Sigmoid colon (tissue), 7 donors: ENCODE measurements at places on chromosomes 2 and 18.
A peak's percentile ranks its signal among the peaks of the same experiment; 100 is the strongest.

- no peak for DNase-seq
These were observed 477 bp upstream of the WDCP start for GRCh38 chr2:24047703-24048033.

- no peak for DNase-seq
These were observed 332.3 kb upstream of the HS6ST1 start for GRCh38 chr2:128651000-128651399.

GRCh38 chr18:32974421-32975162 is 201.8 kb upstream of the KLHL14 start:
- no peak for DNase-seq

- DNase-seq: peak; percentile 83
These were observed 64.7 kb downstream of the DGKD start for GRCh38 chr2:233418761-233419546.

- no peak for DNase-seq
These were observed 22.8 kb upstream of the LCLAT1 start for GRCh38 chr2:30424231-30424630.

DNA sequence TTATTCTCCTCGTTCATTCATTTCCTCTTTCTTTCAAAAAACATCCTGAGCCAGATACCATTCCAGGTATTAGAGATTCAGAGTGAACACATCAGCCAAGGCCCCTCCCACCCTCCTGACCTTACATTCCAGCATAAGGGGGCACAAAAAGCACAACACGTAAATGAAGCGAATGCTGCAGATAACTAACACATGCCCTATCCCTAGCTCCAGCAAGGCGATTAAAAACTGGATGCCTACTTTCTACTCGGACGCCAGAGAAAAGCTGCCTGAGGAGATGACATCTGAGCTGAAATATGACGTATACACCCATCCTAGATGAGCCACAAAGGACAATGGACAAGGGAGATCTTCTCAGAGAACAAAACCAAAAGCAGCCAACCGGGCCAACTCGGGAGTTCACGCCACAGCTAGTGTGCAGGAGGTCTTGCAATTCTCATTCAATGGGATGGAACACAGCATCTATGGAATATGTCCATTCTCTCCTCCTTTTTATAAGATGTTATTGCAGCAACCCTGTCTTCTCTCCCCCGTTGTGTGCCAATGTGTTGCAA is 33.5 kb downstream of the FEZ2 start:
- no peak for DNase-seq

- DNase-seq: no peak
These were observed 26.7 kb downstream of the LIMS1 start for GRCh38 chr2:108560895-108561530.

GRCh38 chr2:38572167-38572566 is 30.6 kb downstream of the HNRNPLL start:
- DNase-seq: no peak

DNA sequence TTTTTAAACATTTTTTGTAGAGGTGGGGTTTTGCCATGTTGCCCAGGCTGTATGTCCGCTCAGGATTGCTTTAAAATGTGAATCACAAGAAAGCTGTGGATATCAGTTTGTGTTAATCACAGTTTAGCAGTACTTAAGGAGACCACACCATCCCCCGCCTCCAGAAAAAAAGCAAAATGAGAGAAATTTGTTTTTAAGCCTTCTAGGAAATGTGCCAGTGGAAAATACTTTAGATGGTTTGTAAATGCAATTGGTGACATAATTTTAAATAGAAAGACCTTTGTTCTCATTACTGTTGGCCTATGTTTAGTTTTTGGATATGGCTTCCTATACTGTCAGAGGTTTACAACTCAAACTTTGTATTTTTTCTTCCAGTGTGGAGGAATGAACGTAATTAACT is 27.0 kb downstream of the GCA start:
- DNase-seq: no peak

- DNase-seq: no peak
These were observed 902 bp downstream of the SS18 start for GRCh38 chr18:26089293-26090129.

GRCh38 chr2:58081000-58081399 is 34.4 kb downstream of the VRK2 start:
- no peak for DNase-seq

DNA sequence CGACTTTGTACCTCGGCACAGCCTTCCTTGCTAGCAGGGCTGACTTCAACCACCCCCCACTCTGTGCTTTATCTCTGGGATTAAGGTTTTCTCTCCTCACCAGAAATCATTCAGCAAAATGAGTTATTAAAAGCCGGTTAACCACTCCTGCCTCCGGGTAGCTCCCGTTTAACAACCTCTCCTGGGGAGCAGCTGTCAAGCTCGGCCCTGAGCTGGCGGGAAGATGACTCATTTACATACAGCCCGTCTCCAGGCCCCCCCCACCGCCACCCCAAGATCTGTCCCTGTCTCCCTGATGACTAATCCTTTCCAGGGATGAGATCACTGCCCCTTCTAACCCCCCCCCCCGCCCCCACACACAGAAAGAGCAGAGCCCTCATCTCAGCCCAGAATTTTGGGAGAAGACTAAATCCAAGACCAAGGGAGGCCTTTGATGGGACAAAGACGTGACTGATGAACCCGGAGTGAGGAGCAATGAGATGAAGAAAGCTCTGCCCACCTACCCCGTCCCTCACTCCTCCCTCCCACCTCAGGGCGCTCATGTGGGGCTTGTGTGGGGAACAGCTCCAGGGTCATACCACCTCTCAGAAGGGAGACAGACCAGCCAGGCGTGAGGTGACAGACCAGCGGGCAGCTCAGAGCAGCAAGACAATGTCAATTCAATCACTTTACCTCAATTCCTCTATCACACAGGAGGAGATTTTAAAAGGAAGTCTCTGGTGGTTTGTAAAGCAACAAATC is 131.4 kb downstream of the MSH2 start:
- DNase-seq: peak; percentile 73

- DNase-seq: no peak
These were observed 14.6 kb downstream of the ENOSF1 start for GRCh38 chr18:697800-698199.

- no peak for DNase-seq
These were observed 315.4 kb downstream of the SMAD2 start for GRCh38 chr18:47615043-47615442.

- no peak for DNase-seq
These were observed 20.0 kb downstream of the PHLPP1 start for GRCh38 chr18:62735387-62735786.

DNA sequence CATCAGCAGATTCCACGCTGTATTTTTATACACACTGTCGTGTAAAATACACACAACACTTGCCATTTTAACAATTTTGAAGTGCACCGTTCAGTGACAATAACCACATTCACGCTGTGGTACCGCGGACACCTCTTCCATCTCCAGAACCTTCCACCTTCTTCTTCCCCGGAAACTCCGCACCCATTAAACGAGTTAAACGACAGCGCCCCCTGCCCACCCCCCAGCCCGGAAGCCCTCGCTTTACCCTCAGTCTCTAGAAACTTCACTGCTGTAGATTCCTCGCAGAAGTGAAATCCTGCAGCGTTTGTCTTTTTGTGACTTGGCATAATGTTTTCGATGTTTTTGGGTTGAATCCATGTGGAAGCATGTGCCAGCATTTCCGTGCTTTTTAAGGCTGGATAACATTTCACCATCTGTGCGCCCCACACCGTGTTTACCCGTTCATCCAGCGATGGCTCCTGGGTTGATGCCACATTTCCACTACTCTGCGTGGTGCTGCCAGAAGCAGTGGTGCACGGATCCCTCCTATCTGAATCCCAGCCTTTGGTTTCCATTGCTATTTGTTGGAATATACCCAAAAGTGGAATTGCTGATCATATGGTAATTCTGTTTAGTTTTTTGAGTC is 32.0 kb upstream of the TMEM18 start:
- DNase-seq: no peak

GRCh38 chr2:162113776-162114168 is 38.3 kb downstream of the GCG start:
- no peak for DNase-seq

DNA sequence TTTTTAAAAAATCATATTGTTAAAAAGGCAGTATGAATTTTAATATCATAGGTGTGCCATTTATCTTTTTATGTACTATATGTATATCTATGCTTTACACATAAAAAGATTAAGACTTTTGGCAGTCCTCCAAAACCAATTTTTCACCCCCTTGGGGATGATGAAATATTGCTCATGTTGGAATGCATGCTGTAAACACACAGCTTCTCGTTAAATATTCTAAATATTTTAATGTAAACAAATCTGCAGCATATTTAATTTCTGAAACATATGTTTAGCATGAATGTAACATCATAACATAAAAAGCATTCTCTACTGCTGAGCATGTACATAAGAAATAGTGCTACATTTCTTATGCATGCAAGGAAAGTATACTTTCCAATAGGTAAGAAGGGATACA is 484.3 kb upstream of the LRATD1 start:
- DNase-seq: no peak

DNA sequence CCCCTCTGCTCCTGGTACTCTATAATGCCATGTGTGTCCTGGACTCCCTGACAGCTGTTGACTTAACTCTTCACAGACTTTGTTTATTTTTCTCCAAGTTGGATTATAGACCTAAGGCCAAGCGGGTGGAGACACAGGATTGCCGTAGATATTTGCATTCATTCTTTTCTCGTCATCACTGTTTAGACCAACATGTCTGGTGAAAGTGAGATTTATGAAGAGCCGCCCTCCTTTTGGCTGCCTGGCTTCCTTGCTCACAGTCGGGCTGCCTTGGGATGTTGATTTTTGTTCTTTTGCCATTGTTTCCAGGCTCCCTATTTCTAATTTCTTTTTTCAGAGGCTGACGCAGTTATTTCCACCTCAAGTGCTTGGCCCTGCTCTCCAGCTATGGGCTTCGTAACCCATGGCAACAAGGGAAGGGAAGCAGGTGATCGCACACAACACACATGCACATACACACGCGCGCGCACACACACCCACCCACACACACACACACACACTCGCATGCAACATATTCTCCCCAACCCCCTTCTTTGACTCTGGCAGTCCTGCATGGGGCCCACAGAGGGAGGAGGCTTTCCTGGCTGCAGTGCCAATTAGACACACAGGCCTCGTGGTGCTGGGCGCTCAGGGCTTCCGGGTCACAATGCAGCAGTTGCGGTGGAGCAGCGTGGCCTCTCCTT is 296.5 kb downstream of the MTX2 start:
- DNase-seq: peak; percentile 69

DNA sequence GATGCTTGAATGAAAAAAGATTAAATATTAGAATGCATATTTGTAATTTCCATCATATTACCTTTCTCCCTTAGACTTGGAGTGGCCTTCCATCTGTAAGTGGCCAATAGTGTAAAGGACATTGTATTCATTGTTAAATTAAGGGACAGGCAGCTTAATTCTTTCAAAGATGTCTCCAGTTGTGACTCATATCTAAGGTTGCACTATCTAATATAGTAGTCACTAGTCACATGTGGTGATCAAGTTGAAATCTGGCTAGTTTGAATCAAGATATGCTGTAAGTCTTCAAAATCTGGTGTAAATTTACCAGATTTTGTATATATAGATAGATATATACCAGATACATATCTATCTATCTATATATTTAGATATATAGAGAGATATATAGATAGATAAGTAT is 52.4 kb upstream of the AGPS start:
- DNase-seq: no peak

DNA sequence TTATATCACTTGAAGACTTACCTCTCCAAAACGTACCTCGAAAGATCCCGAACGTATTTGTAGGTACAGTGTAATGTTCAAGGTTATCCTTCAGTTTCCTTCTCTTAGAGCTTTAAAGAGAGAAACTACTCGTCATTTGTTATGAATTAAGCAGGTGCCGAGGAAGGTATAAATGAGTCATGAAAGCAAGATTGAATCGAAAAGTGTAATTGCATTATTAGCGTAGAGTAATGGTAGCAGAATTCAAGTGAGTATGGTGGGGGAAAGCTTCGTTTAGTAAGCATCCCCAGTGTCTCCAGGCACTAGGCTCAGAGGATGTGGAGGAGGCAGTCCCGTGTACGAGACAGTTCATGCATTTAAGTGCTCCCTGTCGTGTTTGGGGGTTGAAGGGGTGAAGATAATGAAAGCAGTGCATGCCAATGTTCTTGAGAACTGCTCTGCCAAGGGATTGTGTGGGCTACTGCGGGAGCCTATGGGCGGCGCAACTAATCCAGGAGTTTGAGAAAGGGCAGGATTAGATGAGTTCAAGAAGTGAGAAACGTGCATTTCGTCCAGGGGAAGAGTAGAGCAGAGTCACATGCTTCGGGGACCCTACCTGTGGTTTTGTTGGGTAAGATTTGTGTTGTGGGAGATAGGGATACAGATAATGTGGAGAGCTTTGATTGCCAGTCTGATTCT is 858 bp downstream of the POLR1B start:
- DNase-seq: no peak

DNA sequence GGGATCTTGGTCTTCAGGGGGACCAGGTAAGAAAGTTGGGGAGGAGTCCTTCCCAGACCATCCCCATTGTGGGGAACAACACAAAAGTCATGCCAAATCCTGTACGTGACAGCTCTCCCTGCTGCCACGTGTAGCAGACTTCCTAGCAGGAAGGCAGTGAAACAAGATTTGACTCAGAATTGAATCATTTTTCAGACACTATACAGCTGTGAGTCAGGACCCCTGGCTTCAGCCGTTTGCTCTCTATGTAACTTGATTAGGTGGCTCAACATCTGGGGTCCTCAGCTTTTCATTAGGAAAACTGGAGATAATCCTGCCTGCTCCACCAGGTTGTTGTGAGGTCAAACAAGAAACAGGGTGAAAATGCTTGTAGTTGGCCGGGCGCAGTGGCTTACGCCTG is 32.9 kb upstream of the PDCL3 start:
- DNase-seq: no peak

DNA sequence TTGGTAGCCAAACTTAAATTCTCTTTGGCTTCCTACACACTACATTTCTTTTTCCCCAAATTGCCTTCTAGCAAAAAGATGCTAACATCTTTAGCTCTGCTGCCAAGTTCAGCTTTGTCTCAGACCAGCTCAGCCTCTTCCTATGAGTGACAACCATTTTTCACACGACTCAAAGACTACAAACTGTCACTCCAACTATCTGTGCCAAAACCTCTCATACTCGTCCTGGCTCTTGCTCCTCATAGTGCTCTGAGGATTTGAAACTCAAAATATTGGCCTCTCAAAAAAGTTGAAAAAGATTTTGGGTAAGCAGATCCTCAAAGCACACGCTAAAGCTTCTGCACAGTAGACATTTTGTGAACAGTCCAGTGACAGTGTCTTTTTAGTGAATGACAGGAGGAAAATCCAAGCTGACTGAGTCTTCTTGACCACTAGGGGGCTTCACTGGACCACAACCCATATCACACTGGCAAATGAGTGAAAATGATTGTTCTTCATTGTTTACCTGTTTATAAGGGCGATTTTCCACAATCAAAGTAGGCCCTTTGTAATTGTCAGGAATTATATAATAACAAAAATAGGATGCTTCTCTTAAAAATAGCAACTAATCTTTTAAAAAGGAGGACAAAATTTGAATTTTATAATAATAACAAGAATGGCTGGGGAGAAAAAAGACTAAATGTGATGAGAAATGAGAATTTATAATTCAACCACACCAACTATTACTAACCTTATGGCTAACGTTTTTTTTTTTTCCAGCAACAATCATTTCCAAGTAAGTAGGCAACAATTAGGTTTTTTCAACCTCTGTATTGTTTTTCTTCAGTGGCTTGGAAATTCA is 85.5 kb upstream of the PGAP1 start:
- DNase-seq: no peak
